Aorta (tissue), 5 donors: ENCODE measurements at places on chromosomes 13 and 19.

- no peak for DNase-seq
Observed at GRCh38 chr13:41722684-41723535, 238.0 kb downstream of the VWA8 start.

GRCh38 chr13:71454509-71454908, 412.5 kb downstream of the DACH1 start:
- no peak for DNase-seq

- no peak for DNase-seq
Observed at GRCh38 chr13:22903301-22903700, 277.5 kb upstream of the SGCG start.

- no peak for DNase-seq
Observed at GRCh38 chr19:30074096-30074495, 132.1 kb downstream of the URI1 start.

DNA sequence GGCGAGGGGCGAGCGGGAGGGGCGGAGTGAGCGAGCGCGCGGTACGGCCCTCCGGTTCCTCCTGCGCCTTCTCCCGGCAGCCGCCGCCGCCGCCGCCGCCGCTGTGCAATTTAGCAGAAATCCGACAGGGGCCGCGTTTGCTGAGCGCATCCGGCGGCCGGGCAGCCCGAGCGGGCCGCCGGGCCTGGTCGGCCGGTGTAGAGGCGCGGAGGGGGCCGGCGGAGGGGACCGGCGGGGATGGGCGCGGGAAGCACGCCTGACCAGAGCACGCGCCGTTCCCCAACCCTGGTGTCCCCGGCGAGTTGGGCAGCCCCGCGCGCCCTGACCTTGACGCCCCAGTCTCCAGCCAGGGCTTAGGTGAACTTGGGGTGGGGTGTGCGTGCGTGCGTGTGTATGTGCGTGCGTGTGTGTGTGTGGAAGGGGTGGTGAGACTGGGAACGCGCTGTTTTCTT, 144.5 kb upstream of the ZNF536 start:
- no peak for DNase-seq

DNA sequence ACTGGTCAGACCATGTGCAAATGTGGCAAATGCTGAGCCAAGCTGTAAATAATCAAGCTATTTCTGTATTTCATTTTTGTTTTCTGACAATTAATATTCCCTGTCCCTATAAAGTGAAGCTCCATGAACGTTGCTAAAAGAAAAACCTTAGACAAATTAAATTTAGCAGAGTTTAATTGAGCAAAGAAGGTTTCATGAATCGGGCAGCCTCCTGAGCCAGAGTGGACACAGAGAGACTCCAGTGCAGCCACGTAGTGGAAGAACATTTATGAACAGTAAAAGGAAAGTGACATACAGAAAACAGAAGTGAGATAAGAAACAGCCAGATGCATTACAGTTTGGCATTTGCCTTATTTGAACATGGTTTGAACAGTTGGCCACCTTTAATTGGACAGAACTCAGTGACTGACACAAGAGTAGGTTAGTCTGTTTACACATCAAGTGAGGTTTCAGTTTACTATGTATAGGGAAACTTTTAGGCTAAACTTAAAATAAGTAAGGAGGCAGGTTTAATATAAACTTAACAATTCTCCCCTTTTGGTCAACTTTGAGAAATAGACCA, 69.7 kb downstream of the UFM1 start:
- no peak for DNase-seq

DNA sequence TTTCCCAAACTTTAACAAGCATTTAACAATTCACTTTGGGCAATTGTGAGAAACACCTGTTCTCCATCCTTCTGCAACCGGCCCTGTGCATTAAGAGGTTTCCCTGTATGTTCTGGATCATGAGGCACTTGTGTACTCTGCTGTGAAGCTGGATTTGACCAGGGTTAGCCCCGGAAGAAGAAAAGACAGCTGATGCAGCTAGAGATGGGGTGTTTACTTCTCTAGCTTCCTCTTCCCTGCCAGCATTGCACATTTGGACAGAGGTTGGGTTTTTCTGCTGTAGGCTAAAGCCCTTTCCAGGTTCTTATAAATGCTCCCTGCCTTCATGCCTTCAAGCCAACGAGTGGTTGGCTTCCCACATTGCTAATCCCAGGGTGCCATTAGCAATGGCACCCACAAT, 20.9 kb downstream of the MBD3L2B start:
- DNase-seq, result no peak
